ENCODE measurements at places on chromosomes 16 and 17.
A peak's percentile ranks its signal among the peaks of the same experiment; 100 is the strongest.

- DNase-seq: no peak
These were observed 894 bp downstream of the RNF227 start for GRCh38 chr17:7915179-7915610.

- DNase-seq: no peak
These were observed 105.9 kb upstream of the RPL38 start for GRCh38 chr17:74097450-74098135.

DNA sequence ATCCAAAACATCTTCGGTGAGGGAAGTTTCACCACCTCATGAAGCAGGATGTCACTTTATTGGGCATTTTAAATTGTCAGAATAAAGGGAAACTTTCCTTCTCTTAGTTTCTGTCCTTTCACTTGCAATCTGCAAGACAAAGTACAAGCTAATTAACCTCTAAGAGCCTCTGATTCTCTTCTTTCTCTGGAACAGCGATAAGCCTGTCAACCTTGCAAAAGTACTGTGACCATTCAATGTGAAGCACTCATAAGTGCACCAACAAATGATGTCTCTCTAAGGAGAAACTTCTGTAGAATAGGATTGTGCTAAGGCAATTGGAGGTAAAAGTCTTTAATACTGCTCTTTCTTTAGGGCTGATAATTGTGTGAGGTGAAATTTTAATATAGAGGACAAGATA, 1622.3 kb downstream of the CDH8 start:
- no peak for DNase-seq

DNA sequence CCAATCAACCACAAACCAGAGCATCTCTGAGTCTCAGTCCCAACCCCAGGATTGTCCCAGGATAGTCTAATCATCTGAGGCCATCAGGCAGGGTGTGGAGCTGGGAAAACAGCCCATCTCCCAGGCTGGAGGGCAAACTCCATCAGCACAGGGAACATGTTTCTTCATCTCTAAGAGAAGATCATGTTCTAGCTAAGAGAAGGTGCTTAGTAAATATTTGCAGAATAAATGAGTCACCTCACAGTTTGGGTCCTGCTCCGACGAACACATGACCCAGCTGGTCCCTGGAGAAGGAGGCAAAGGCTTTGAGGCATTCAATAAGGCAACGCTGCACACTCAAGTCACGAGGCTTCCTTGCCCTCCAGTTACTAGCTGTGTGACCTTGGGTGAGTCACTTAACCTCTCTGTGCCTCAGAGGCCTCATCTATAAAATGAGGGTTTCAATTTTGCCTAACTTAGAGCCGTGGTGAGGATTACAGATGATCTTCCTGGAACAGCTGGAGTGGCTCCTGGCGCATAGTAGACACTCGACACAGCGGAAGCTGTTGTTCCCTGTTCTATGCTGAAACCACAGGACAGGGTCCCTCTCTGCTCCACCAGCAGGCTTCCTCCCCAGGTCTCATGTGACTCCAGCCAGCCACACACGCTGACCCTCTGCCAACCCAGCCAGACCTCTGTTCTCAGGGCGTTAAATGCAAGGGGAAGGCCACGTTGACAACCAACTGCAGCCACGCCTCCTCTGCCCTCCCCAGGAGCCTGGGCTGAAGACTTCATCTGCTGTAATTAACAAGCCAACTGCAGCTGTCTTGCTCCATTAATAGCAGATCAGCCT, 10.3 kb upstream of the RPL38 start:
- DNase-seq: no peak

DNA sequence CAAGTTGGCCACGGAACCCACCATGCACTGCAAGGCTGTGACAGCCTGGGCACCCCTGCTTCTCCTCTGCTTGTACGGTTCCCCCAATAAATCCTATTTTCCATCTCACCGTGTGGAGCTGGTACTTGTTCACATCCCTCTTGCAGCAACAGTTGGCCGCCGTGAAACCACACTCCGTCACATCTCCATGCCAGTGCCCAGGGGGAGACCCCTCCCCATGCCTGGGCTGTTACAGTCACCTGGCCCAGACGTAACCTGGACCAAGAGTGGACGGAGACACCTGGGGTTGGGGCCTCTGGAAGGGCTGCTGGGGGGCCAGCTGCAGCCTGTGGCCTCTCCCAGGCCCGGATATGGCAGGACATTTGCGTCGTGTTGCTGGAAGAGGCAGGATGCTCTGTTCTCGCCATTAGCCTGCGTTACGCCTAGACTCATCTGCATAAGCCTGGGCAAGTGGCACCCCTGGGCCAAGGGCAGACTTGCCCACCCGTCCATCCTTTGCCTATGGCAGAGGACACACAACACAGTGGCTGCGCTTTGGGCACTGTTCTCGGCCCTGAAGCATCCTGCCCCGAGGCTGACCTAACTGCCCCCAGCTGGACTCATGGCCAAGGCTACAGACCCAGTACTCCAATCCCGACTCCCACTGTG, 14.2 kb upstream of the KREMEN2 start:
- DNase-seq: no peak

DNA sequence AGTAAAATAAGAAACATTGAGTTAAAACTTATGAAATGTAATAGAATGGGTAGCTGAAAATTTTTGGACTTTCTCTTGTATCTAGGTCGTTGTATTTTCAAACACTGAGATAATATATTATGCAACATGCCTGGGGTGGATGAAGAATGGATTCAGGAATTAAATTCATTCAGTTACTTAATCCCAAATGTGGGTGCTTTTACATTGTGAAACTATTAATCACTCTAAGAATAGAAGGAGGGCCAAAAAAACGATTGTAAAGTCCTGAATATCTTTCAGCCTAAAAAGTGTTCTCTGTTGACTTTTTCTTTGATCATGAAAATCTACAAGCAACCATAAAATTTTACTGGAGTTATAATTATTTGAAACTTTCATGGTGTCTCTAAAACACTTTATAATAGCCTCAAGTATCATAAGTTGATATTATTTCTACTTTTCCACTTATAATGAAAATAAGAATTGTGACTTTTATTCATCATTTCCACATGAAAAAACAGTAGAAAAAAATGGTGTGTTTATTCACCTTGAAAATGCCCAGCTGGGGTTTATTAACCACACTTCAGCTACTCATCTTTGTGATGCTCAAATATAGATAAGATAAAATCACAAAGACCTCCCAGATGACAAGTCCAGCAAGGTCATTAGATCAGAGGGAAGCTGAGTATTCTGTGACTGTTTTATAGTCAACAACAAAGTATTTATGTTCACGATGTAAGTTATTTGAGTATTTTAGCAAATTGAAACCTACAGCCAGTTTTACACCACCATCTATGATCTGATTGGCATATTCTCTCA, 619.9 kb upstream of the SOX9 start:
- DNase-seq: no peak

DNA sequence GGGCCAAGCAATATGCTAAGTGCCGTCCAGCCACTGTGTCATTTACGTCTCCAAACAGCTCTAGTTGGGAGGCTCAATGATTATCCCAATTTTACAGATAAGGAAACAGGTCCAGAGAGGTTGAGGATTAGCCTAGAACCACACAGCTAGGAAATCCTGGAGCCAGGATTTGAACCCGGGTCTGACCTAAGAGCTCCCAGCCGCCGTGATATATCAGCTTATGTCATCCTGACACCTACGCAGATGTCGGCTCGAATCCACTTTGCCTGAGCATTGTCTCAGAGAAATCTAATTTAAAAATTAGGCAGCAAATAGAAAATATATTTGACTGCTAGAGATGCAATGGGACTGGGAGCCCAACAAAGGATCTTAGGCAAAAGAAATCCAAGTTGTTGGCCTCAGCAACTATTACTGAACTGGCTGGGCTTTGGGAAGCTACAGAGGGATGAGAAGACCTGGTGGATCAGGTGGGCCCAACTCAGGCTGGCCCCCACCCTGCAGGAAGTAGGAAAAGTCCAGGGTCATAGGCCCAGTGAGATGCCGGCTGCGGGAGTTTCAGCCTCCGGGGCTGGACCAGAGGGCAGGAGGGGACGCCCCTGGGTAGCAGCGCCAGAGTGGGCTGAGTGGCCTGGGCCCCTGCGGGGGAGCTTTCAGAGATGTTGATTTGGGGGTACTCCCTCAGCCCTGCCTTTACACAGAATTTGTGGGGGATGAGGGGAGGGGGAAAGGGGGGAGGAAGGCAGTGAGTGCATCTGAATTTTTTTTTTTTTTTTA, 35.1 kb upstream of the IL21R start:
- DNase-seq: peak; percentile 41

DNA sequence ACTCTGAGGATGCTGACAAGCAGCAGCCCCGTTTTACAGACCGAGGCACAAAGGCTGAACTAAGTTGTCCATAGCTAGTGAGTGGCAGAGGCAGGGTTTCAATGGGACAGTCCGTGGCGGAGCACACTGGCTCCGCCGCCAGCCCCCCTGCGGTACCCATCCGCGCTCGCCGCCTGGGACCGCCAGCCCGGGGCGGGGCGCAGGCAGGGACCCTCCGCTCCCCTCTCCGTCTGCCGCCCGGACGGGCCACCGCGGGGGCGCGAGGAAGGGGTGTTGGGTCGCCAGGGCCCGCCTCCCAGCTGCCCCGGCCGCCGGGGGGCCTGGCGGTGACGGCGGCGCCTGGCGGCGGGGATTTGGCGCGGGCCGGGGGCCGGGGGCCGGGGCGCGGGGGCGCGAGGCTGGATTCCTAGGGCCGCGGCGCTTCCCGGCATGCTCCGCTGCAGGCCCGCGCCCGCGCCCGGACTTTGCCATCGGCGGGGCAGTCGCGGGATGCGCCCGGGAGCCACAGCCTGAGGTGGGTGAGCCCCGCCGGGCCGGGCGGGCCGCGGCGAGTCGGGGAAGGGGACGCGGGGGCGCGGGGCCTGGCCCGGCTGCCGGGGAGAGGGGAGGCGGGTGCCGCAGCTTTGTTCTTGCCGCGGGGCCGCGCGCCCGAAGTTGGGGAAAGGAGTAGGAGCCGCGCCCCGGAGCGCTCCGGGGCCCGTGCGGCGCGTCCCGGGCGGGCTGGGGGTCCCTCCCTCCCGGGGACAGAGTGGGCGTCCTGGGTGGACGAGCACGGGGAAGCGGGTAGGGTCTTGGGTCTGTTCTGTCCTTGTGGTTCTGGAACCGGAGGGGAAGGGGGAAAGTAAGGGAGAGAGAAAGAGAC, at the start of gene TMEM98:
Gene TMEM98 (plus strand): TSS at position 430 of the 862 bp plus-strand sequence. CDS start 3,376 bp downstream, outside the sequence.
- no peak for DNase-seq

- no peak for DNase-seq
These were observed 137.1 kb downstream of the CYB561 start for GRCh38 chr17:63309021-63309420.

- DNase-seq: no peak
These were observed 17.7 kb downstream of the CCL17 start for GRCh38 chr16:57422026-57422944.

GRCh38 chr17:72971226-72971880, 121.1 kb downstream of the SLC39A11 start:
- no peak for DNase-seq

DNA sequence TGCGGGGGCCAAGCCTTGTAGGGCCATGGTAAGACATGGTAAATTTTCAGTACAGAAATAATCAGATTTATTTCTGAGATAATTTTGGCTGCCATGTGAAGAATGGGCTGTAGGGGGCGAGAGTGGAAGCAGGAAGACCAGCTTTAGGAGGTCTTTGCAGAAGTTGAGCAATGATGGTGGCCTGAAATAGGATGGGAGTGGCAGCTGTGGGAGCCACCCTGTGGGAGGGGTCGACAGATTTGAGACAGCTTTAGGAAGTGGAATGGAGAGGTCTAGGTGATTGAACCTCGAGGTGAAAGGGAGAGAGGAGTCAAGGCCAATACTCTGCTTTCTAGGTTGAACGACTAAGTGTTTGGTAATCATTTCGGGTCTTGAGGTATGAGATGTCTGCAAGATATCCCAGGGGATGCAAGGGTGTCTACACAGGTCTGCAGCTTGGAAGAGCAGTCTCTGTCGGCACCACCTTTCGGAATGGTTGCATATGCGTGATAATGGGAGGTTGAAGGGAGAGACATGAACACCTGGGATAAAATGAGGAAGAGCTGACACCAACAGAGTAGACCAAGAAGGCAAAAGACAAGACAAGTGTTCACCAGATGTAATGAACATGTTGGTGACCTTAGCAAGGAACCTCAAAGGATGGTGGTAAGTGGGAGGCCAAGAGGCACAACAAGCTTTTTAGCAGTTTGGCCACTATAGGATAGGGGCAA, 4.2 kb upstream of the ATXN7L3 start:
- DNase-seq: peak; percentile 53

GRCh38 chr17:38469875-38470274, 41.6 kb downstream of the ARHGAP23 start:
- no peak for DNase-seq

GRCh38 chr16:88365244-88365865, 17.4 kb upstream of the ZNF469 start:
- DNase-seq: no peak

DNA sequence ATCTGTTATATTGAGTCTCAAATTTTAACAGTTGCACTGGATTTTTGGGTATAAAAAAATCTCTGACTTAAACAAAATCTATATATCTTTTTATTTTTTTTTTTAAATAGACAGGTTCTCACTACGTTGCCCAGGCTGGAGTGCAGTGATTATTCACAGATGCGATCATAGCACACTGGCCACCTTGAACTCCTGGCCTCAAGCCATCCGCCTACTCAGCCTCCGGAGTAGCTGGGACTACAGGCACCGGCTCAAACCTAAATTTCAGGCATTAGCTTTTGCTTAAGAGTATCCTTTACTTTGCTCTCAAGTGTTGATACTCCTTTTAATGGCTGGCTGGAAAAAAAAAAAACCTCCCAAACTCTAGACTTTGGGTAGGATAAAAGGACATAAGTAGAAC, 61.6 kb downstream of the RPGRIP1L start:
- DNase-seq: no peak

- DNase-seq: no peak
These were observed 1.2 kb upstream of the PROCA1 start for GRCh38 chr17:28712705-28713415.

DNA sequence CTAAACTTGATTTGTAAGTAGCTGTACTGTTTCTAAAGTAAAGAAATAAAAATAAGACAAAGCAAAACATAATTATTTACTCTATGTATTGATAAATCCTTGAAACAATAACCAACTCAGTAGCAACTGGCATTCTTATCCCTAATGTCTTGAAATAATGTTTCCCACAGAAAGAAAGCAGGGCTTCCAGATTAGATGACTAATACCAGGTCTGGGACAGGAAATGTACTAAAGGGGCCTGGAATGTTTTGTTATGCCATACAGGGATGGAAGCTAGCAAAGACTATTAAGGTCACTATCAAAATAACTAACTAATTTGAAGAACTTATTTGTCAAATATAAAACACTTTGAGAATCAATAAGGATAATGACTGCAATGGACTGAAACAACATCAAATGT, 82.1 kb downstream of the CFDP1 start:
- no peak for DNase-seq

DNA sequence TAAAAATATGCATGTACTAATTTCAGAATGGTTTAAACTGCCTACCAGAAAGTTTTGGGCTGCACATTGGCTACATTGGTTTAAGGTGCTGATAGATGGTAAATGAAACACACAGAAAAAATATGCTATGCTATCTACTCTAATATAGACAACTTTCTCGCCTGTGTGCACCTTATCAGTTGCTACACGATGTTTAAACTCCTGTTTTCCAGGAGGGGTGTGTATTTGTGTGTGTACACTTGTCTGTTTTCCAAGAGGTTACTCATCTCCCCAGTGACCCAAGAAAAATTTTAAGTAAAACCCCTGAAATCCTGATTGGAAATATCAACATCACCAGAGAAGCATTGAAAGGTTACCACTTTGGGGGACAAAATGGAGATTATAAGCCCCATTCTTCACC, 21.6 kb upstream of the PSMC5 start:
- no peak for DNase-seq

Data from stimulated activated CD4-positive, alpha-beta T cell treated with anti-CD3 and anti-CD28 coated beads, TNF-alpha, amount 100 ng/mL, for 48 hours (primary cell).